ENCODE measurements at places on chromosomes 11 and 22.

DNA sequence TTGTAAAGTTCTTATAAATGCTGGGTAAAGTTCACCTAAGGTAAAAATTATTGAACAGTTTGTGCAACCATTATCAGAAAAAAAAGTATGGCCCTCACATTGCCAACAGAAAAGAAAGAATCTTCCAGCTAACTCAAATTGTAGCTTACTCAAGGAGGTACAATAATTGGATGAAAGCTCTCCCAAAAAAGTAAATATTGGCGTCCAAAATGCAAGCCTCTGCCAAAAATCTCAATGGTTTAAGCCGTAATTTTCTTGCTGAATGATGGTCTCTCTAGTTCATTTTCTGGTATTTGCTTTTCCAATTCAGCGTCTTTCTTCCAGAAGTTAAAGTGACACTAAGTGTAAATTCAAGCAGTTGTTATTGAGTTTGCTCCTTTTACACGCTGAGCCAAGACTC is 727.3 kb downstream of the LRRC4C start:
- no peak for DNase-seq

DNA sequence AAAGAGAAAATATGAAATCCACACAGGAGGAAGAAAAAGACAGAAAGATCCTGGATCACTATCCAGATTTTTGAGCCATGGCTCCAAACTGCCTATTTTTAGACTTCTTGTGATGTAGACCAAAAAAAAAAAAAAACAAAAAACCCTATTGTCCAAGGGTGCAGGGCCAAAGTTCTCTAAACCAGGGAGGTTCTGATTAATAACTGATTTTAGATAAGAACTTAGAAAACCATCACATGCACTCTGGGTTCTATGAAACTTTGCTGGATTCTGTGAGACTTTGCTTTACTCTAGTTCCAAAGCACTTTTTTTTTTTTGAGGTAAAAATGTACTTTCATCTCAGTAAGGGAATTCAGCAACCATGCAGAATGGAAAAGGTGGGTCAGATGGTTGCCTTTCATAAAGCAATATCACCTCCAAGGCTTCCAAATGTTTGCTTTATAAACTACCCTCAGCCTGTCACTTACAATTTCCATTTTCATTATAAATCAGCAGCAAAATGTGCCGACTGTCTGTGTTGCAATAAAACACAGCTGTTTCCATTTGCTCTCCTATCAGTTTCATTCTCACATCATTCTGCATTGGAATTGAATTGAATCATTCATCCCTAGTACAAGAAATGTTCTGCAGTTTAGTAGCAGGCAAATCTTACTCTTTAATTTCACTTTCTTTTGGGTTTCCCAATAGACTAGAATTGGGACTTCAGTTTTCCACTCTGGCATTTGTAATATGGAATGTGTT is 1584.3 kb upstream of the RAG2 start:
- DNase-seq, result no peak

GRCh38 chr11:118619444-118620197 is 12.2 kb downstream of the PHLDB1 start:
- no peak for DNase-seq

DNA sequence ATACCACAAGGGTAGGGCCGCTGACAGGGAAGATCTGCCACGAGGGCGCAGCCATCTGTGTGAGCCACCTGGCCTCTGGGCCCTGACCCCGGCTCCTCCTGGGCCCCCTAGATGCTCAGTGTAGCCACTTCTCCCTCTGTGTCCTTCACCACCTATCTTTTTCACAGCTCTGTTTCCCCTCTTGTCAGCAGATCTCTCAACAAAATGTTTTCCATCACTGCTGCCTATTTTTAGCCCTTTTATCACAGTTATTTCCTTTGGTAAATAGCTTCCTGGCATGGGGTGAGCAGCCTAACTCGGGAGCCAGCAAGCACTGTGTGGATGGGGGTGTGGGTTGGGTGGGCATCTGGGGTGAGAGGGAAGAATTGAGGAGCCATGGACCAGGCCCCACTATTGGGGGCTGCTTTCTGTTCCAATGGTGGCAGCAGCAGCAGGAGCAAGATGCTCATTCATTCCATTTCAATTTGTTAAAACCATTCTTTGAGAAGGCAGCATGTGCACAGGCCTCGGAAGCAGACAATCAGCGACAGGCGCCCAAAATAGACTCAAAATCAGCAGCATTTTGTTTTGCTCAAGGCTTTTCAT is 135.2 kb upstream of the NAV2 start:
- DNase-seq, result no peak

DNA sequence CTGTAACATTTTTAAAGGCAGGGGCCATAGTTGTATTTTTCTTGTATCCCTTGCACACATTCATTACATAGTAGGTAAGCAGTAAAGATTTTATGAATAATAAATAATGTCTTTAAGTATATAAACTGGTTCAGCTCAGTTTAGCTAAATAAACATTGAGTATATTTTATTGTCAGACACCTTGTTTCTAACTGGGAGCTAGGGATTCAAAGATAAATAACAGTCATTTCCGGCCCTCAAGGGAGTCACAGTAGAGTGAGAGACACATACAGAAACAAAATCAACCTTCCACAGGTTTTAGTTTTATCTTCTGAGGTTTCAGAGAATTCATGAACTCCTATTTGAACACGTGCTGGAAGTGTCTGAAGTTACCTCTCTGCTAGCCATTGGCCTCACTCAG is 760.2 kb downstream of the DLG2 start:
- no peak for DNase-seq

- peak; percentile 30 for DNase-seq
These were observed 2.7 kb downstream of the BCL9L start for GRCh38 chr11:118922745-118923627.

GRCh38 chr11:6968816-6969215 is 42.6 kb downstream of the ZNF215 start:
- DNase-seq, result no peak

GRCh38 chr11:93160808-93161207 is 37.0 kb downstream of the SLC36A4 start:
- DNase-seq, result no peak

GRCh38 chr11:44372989-44373388 is 63.0 kb upstream of the ALX4 start:
- DNase-seq, result no peak

- DNase-seq, result no peak
These were observed 27.7 kb downstream of the EMID1 start for GRCh38 chr22:29233277-29233877.

DNA sequence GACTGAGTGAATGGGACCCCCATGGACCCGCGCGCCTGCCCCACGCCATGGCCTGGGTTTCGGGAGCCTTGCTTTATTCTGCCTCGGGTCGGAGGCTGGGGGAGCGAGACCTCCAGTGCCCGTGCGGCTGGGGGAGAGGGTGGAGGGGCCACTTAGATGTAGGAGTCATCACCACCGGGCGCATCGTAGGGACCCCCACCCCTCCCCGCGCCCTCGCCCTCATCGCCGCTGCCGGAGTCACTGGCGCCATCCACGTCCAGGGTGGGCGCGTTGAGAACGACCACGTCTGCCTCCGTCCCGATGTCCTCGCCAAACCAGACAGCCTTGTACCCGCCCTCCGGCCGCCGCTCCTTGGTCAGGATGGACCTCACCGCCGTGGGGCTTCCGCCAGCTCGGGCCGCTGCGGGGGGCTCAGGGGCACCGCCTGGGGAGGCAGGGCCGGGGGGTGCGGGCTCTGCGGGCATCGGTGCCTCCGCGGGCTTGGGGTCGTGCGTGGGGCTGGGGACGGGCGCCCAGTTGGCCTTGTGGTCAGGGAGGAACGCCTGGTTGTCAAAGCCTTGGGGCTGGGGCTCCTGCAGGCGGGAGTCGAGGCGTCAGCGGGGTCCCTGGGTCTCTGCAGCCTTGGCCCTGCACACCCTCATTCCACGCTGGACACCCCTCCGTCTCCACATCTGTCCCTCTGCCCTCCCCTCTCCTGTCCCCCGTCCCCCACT is 1.6 kb upstream of the IRF7 start:
- no peak for DNase-seq

DNA sequence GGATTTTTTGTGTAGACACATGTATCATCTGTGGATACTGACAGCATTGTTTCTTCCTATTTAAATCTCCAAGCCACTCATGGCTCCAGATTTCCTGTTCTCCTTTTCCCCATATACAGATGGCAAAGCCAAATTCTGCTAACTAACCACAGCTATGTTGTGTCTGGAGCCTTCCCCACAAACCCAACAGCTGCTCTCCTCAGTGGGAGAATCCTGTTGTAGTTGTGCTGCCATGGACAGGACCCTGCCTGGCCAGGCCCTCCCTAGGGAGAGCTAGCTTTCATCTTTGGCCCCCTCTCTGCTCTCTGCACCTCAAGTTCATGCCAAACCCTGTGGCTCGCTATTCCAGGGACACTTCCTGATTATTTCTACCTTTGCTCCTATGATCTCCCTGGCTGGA is 106.4 kb upstream of the CCDC90B start:
- no peak for DNase-seq

- DNase-seq, result peak; percentile 85
These were observed 85.9 kb downstream of the ZNF280B start for GRCh38 chr22:22422629-22423112.

- no peak for DNase-seq
These were observed 5.9 kb upstream of the CNTF start for GRCh38 chr11:58616594-58616993.

DNA sequence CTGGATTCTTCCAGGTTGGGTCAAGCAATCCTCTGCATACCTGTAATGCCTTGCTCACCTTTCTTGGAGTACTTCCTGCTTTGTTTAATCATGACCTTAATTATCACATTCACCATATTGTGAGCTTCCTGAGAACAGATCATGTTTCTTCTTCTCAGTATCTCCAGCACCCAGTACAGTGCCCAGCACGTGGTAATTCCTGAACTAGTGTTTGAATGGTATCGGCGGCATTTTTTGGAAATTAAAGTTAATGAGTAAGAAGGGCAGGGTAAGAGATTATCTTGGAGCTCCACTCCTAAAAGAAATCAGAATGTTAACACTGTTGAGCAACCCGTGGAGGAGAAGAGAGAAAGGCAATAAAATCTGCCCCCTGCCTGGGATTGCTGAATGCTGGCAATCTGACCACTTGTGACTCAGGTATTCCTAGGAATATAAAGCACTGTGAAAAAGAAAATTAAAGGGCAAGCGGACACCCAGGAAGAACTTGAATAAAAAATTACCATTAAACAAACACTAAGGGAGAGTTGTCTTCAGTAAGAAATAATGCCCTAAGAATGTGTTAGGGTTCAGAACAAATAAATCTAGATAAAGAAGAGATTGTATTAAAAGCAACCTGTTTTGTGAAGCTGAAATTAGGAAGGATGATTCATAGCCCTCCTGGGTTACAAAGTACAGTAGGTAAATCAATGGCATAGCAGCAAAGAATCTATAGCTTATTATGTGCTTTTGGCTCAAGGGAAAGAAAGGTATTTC is 92.9 kb downstream of the PDHX start:
- DNase-seq, result no peak

DNA sequence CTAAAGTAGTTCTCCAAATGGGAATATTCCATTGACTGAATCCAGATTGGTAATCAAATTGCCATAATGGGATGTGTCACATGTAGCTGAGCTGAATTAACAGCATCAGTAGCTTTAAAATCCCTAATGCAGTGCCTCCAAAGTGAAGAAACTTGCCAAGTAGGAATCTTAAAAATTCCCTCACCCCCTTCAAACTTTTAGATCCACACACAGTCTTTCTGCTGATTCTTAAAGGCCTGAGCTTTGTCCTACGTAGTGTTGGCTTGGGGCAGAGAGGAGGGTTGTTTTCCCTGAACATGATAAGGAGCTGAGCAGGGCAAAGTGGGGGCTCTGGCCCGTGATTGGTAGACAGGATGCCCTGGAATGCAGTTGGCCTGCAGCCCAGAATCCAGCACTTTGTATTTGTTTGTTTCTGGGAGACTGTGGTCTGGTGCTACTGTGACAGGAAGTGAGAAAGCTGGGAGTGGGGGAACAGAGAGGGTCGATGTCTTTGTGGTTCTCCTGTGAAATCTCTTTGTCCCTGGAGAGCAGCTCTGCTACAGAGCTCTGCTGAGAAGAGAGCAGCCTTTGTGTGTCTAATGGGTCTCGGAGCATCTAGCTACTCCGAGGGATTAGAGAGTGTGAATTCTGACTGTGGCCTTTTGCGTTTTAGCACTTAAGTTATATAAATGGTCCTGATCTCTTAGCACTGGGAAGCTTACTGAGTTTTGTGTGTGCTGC is 16.9 kb downstream of the CTNND1 start:
- DNase-seq, result no peak

- DNase-seq, result peak; percentile 53
These were observed 6.5 kb upstream of the IL10RA start for GRCh38 chr11:117979481-117980211.

DNA sequence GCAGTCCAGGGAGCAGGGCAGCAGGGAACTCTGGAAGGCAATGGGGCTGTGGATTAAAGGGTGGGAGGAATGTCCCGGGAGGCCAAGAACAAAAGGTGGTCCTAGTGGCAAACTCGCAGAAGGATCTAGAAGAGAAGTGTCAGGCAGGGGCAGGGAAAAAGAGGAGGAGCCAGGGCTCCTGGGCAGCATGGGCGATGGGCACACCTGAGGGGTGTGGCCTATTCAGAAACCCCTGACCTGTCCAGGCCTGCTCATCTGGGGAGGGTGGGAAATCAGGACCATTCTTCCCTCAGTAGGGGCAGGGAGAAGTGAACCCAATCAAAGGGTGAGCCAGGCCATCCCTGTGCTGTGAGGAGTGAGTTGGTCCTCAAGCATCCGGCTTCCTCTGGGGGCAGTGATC is 108.6 kb downstream of the TRIM29 start:
- DNase-seq, result no peak

GRCh38 chr11:118305726-118306125 is 1.2 kb downstream of the CD3E start:
- DNase-seq, result peak; percentile 61

GRCh38 chr11:34394771-34395300 is 37.0 kb upstream of the ABTB2 start:
- no peak for DNase-seq

DNA sequence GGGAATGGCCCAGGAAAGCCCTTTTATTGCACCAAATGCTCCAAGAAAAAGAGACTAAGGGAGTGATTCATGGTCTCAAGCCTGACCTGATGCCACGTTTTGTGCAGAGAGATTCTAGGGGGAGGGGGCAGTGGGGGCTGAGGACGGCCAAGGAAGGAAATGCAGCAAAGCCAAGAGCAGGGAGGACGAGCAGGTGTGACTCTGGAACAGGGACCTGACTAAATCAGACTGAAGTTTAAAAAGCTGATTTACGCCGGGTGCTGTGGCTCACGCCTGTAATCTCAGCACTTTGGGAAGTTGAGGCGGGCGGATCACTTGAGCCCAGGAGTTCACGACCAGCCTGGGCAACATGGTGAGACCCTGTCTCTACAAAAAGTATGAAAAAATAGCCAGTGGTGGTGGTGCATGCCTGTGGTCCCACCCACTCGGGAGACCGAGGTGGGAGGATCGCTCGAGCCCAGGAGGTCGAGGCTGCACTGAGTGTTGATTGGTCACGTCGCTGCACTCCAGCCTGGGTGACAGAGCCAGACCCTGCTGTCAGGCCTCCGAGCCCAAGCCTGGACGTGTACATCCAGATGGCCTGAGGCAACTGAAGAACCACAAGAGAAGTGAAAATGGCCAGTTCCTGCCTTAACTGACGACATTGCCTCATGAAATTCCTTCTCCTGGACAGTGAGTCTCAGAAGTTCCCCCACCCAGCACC is 10.8 kb upstream of the IFITM3 start:
- DNase-seq, result no peak

Data from activated naive CD4-positive, alpha-beta T cell treated with anti-CD3 and anti-CD28 coated beads for 36 hours (primary cell).